Activated T-helper 1 cell treated with anti-CD3 and anti-CD28 coated beads, Interleukin-2, amount 50 U/mL, for 16 hours (primary cell): ENCODE measurements at places on chromosomes 5 and 9.

GRCh38 chr5:115428676-115429075 is 115.9 kb downstream of the FEM1C start:
- no peak for DNase-seq

DNA sequence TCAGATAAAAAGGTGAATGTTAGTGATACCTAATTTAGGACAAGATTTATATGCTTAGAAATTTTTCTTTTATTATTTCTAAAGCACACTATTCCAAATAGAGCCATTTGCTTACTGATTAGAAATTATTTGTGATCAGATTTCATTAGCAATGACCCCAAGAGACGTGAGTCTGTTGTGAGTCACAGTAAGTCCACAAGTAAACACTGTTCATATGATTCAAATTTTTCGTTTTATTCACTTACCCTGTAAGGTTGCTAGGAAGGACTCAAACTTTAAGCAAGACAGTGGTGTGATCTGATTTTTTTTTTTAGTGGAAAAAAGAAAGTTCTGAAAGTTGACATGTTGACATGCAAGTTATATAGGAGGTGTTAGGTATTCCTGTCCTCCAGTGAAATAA is 1.2 kb downstream of the CARD6 start:
- no peak for DNase-seq

- DNase-seq: no peak
Measured at GRCh38 chr9:106891286-106891685, 28.3 kb downstream of the ZNF462 start.

- no peak for DNase-seq
Measured at GRCh38 chr5:6548756-6549285, 84.0 kb downstream of the NSUN2 start.

- DNase-seq: no peak
Measured at GRCh38 chr5:124504081-124504916, 242.1 kb downstream of the ZNF608 start.

- no peak for DNase-seq
Measured at GRCh38 chr9:2355697-2355983, 265.9 kb upstream of the VLDLR start.

DNA sequence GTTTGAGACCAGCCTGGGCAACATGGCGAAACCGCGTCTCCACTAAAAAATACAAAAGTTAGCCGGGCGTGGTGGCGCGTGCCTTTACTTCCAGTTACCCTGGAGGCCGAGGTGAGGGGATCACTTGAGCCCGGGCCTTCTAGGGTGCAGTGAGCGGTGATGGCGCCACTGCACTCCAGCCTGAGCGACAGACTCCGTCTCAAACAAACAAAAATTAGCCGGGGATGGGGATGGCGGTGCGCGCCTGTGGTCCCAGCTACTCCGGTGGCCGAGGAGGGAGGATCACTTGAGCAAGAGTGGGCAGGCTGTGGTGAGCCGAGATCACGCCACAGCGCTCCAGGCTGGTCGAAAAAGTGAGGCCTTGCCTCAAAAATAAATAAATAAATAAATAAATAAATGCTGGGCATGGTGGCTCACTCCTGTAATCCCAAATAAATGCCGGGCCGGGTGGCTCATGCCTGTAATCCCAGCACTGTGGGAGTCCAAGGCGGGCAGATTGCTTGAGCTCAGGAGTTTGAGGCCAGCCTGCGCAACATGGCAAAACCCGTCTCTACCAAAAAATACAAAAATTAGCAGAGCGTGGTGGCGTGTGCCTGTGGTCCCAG is 16.0 kb upstream of the NSD1 start:
- no peak for DNase-seq

- no peak for DNase-seq
Measured at GRCh38 chr9:121249563-121249962, 18.4 kb upstream of the GSN start.

GRCh38 chr9:35415402-35416097 is 74.4 kb upstream of the RUSC2 start:
- no peak for DNase-seq

DNA sequence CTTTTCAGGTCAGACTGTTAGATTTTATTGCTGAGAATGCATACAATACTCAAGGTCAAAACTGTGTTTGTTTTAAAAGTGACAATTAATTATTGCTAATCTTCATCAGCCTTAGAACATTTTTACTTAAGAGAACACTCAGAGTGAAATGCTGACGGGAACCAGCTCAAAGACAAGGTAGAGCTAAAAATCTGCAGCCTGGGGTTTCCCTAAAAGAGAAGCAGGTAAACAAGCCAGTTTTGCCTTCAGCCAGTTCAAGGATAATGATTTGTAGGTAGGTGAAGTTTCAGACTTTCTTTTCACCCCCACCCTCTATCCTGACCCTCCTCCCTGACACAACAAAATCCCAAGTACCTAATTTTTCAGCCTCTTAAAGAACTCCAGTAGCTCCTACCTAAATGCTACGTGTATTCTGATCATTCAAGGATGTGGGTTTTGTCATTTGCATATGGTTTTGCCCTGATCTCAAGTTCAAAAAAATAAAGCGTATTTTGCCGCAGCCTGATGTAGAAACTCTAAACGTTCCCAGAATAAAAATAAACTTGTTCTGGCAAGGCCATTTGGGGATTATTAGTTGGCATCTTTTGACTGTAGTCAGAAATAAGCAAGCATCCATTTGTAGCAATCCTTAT is 407.2 kb downstream of the EFNA5 start:
- DNase-seq: no peak

DNA sequence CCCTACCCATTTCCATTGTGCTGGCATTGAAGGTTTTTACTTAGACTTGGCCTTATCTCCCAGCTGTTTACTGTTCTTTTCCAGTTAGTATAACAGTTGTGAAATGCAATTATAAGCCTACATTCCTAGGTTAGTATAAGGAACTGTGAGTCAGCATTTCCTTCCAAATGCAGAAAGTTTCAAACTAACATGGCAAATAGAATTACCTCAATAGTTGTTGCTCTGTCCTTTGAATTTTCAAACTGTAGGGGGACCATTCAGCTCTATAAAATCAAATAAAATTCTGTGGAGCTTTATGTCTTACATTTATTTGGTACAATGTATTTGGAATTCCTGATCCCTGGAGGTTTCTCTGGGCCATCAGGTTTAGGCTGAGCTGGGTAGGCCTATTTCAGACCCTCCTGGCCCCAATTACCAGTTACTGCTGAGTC is 47.2 kb downstream of the ARHGEF28 start:
- DNase-seq: no peak

DNA sequence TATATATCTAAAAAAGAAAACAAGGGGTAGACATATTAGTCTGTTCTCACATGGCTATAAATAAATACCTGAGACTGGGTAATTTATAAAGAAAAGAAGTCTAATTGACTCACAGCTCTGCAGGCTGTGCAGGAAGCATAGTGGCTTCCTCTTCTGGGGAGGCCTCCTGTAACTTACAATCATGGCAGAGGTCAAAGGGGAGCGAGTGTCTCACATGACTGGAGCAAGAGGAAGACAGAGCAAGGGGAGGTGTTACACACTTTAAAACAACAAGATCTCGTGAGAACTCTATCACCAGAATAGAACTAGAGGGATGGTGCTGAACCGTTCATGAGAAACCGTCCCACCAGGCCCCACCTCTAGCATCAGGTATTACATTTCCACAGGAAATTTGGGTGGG is 616.8 kb downstream of the TLE4 start:
- no peak for DNase-seq

DNA sequence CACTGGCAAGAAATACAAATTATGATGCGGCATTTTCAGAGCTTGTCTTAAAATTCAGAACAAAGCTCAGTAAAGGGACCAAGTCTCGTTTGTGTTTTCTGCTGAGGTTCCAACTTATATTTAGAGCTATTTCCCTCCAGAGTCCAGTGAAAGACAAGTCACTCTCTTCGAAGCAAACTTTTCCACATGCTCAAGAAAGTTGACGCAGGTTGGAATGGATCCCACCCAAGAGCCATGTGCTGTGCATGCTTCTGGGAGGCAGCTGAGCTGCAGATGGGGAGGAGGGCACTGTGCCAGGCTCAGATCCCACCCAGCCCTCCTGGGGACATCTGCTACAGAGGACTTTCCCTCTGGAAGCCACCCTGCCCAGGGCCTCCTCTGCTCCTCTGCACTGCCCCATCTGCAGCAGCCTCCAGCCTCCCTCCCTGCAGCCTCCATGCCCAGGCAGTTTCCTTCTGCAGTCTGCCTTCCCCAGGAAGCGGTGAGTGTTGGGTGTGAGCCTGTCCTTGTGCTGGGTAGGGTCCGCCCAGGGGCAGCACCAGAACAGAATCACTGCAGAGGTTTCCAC is 75.3 kb downstream of the COL23A1 start:
- DNase-seq: no peak

DNA sequence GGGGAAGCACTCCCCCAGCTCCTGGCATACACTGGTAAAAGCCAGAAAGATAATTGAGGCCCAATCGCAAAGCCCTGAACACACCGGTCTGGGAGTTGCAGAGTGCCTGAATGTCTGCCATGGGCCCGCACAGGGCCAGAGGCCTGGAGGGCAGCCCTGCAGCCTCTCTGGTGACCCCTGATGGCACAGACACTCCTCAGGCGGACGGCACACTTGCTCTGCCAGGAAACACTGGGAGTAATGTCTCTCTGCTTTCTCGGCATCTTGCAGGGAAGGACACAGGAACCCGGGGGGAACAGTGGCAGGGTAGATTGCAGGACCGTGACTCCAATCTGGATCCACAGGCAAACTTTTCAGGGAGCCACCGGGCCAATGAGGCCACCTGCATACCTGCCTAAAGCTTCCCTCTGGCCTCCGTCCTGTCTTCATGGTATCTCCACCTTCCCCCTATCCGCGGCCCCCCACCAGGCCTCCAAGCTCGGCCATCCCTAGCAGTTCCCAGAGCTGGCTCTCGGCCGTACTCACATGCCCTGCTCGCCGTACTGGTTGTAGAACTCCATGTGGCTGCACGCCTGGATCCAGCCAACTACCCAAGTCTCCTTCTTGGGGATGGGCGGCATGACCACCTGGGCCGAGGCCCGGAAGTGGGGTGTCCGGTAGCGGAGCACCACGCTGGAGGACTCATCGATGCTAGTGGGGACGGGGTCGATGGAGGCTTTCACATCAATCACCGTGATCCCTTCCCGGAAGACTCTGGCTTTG is 797 bp downstream of the FAM78A start:
- no peak for DNase-seq
